ENCODE measurements at places on chromosomes 3 and 15.

GRCh38 chr3:143016321-143016972 lies 15.1 kb downstream of the U2SURP start:
- no peak for DNase-seq

- DNase-seq: no peak
Measured at GRCh38 chr15:38255690-38256089, 3.1 kb downstream of the SPRED1 start.

- DNase-seq: no peak
Measured at GRCh38 chr15:96041982-96042733, 288.3 kb upstream of the NR2F2 start.

- DNase-seq: no peak
Measured at GRCh38 chr3:39103324-39103693, 4.1 kb downstream of the GORASP1 start.

DNA sequence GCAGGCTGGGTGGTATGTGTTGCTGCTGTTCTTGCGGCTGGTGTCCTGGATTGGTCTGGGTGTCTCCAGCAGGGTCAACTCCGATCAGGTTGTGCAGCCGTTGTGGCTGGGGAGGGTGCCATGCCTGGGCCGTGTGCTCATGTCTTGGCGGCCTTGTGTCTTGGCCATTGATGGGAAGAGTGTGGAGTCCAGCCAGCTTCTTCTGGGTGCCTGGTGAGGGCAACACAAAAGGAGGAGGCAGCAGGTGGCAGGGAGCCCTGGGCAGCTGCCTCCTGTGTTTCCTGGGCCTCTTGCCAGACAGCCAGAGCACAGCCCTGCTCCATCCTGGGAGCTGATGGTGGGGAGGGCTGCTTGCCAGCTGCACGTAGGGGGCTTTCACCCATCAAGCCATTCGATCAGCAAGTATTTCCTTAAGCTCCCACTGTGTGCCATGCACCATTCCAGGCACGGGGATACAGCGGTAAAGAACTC lies 4.3 kb downstream of the CHAC1 start:
- no peak for DNase-seq

DNA sequence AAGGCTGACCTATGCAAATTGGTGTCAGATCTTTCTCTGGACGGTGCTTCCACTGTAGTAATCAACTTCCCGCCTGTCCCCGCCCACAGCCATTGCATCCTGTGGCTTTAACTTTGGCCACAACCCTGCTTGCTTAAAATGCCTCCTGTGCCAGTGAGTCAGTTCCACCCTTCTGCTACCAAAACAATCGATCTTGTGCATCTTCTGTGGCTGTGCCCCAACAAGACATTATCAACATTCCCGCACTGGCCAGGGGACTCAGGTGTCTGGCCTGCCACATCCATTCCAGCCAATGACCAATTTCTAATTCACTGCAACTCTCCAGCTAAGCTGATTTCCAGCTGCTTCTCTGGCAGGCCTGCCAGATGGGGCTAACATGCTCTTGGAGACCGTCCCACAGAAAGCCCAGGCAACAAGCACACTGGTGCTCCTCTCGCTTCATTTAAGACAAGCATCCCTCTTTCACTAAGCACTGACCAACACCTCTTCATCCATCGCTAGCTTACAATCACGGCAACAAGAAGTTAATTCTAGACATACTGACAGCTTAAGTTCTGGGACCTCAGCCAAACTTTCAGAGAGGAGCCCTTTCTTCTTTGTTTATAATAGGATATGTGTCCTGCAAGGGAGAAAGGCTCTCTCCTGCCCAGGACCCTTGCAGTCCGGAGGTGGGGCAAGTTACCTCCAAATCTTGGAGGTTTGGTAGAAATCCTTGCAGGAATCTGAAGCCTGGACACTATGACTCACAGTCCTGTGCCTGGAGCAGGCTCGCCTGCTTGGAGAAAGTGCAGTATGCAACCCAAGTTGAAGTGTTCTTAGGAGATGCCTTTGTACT lies 6.7 kb downstream of the CA12 start:
- no peak for DNase-seq

DNA sequence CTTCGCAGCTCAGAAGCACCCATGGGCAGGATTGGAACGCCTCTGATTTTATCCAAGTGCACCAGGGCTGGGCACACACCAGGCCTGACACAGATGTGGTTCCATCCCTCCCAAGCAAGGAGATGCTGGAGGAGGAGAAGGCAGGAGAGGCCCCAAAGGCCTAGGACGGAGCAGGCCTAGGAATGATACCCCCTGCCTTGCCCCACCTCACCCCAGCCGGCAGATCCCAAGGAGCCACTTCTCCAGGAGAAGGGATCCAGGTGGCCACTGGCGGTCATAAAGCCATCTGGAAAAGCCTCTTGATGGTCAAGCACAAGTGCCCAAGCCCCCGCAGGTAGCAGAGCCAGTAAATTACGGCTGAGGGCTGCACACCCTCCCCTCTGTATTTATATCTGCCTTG lies 211.8 kb downstream of the TBC1D2B start:
- DNase-seq: no peak

DNA sequence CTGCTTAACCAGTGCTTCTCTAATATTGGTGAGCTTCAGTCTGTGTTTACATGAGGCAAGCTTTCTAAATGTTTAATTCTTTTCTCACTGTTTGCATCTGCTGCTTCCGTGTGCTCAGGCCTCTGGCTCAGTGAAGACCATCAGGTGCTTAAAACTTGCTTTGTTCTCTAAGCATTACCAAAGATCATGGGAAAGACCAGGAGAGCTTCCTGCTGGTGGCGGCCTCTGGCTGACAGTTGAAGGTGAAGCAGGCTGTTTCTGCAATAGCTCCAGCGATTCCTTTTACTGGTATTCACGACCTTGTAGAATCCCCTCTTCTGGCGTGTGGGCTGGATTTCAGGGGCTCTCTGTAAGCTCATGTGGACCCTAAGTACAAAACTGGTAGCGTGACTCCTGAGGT lies 45.1 kb downstream of the EDEM1 start:
- DNase-seq: no peak

GRCh38 chr15:40785814-40786213 lies 16.0 kb downstream of the C15orf62 start:
- DNase-seq: no peak

- no peak for DNase-seq
Measured at GRCh38 chr3:184601576-184602371, 40.2 kb downstream of the EPHB3 start.

- no peak for DNase-seq
Measured at GRCh38 chr15:33994005-33994615, 25.8 kb downstream of the CHRM5 start.

GRCh38 chr3:41199866-41200668 lies 762 bp downstream of the CTNNB1 start:
- peak; percentile 79 for DNase-seq

- no peak for DNase-seq
Measured at GRCh38 chr15:98150536-98150935, 190.0 kb downstream of the ARRDC4 start.

DNA sequence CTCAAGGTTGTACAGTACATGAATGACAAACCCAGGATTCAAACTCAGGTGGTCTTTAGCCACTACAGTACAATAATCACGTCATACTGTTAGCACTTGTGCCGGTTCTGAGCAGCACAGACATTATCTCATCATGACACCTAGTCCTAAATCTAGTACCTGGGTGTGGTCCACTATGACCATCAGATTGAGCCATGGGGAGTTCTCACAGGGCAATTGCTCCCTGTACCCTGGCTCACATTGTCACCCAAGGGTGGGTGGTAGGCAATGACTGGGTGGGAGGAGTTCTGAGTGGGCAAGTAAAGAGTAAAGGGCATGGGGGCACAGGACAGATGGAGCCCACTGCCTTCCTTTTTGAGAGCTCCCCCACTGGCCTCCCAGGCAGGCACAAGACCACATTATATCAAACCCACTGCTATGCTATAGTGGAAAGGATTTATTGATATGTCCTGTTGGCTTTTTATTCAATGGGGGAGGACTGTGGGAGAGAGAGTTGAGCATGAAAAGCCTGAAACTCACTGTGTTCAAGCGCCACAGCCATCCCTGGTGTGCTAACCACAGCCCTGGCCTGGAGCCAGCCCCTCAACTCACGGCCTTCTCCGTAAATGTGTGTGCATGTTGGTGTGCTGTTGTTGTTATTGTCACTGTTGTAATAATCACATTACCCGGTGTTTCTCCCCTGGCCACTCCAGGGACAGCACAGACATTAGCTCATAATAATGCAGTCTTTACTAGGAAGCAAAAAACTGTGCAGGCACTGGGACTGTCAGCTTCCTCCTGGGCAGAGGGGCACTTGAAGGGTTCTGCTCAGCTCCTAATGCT lies 27.3 kb downstream of the ADCY5 start:
- DNase-seq: no peak

DNA sequence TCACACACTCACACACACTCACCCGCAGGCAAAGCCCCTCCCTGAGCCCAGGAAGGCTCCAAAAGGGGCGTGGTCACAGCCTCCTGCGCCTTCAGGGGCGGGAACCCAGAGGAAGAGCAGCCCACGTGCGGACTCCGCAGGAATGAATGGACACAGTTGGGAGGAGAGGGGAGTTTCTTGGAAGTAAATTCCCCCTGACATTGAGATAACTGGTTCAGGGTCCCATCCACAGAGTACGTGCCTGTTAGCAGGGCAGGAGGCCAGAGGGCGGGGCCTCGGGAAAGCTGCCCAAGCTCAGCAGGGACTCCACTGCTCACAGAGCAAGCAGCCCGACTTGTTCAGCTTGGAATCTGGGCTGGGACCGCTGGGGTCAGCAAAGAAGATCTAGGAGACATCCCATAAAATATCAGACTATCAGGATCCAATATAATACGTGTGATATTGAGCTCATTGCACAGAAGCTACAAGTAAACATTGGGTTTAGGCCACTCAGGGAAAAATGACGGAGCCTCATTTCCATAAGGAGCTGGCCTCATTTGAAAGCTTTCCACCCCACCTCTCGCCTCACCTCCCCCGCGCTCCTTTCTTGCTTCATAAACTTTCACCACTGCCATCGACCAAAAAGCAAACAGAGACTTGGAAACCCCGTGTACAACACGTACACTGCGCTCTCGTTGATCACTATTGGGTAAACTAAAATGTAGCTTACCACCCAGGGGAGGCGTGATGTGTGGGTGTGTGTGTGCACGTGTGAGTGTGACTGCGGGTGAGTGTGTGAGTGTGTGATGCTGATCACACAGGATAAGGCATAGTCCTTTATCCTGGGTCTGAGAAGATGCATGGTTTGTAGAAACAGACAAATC lies 36.0 kb downstream of the TM2D3 start:
- no peak for DNase-seq

- DNase-seq: peak; percentile 72
Measured at GRCh38 chr3:171809611-171809860, 747 bp downstream of the PLD1 start.

DNA sequence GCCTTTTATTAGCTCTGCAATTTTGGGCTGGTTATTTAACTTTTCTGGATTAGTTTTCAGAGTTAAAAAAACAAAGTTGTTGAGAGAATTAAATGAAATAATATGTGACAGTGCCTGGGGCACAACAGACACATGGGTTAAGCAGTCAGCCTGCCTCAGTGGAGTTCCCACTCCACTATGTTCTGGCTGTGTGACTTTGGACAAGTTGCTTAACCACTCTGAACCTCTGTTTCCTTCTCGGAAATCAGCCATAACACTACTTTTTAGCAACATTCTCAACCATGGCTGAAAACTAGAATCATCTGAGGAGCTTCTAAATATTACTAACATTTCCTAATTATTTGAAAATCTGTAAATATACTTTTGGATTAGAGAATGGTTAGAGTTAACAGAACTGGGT lies 56.5 kb upstream of the SLC6A11 start:
- DNase-seq: no peak

GRCh38 chr3:54193093-54193492 lies 70.7 kb downstream of the CACNA2D3 start:
- DNase-seq: no peak

GRCh38 chr3:14988988-14989394 lies 41.6 kb downstream of the NR2C2 start:
- peak; percentile 81 for DNase-seq

DNA sequence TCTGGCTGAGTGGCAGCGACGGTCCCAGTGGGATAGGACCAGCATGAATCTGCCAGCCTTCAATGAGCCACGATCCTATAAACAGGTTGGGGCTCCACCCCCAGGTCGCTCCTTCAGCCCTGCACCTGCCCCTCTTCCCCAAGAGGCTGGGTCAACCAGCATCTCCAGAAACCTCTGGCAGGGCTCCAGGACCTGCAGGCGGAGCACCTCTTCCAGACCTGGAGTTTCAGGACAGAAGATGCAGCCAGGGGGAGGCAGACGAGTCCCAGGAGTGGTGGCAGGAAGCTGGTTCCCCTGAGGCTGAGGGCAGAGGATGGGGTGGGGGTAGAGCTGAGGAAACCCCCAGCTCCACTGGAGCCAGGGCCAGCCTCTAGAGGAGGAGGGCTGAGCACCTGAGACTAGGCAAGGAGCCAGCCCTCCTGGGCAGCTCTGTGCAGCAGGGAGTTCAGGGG lies at the start of gene PLA2G4D:
TSS of gene PLA2G4D (minus strand) at position 51 of the 452 bp plus-strand sequence. CDS start 103 bp downstream, outside the sequence.
- DNase-seq: no peak

DNA sequence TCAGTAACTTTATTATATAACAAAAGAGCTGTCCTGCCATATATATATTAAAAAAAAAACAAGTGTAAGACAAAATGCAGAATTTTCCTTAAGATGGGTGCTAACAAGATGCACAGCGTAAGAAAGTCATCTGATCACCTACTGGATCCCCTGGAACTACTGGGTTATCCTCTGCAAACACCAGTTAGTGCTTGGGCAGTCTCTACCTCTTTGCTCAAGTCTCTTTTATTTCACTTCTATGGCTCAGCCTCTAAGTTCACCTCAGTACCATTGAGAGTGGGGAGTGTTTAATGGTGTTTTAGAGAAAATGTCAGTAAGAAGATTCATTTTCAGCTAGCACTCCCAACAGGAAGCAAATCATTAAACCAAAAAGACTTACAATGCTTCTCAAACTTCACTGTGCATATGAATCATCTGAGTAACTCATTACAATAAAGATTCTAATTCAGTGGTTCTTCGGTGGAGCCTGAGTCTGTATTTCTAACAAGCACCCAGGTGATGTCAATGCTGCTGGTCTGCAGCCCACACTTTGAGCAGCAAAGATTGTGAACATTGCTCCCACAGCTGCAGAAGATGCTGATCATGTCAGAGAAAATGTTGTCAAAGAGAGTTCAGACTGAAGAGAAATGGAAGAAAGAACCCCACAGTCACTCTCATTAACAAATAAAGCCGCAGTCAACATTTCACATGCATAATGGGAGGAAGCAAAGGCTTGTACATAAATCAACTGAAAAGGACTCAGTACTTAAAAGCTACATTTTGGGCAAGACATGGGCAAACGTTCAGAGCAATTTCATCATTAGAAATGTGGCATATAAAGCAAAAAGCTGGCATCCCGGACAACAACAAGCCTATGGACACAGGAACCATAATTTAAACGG lies 227.1 kb upstream of the ATP11B start:
- no peak for DNase-seq

Measured in GM13977 (cell line).